NT2/D1 (cell line): ENCODE measurements at places on chromosomes 5 and 9.

GRCh38 chr9:18708429-18708828, 234.5 kb downstream of the ADAMTSL1 start:
- DNase-seq = no peak

DNA sequence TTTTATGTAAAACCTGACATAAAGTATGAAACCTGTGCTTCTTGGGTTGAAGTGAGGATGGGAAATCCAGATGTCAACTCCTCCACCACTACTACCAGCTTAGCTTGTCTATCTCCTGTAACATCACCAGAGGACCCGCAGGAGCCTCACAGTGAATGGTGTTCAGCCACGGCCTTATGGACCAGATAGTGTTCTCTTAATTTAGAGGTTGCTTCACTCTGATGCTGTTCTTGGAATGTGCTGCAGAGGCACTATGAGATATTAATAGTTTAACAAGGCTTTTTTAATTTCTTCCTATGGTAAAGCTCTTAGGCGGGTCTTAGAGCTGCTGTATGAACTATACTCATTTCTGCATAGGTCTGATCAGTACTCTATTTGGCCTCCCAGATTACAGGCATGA, 27.9 kb downstream of the NFX1 start:
- no peak for DNase-seq

DNA sequence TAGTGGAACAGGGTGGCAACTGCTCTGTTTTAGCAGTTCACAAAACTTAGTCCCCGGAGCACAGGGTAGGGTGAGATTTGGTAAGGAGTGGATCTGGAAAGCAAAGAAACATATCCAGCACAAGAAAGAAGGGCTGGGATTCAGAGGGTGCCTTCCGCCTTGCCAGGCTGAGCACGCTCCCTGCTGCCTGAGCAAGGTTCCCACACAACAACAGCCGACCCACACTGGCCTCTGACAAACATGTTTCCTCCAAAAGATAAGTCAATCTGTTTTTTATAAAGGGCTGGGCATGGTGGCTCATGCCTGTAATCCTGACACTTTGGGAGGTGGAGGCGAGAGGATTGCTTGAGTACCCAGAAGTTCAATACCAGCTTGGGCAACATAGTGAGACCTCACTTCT, 45.8 kb downstream of the RAB3C start:
- DNase-seq = no peak

DNA sequence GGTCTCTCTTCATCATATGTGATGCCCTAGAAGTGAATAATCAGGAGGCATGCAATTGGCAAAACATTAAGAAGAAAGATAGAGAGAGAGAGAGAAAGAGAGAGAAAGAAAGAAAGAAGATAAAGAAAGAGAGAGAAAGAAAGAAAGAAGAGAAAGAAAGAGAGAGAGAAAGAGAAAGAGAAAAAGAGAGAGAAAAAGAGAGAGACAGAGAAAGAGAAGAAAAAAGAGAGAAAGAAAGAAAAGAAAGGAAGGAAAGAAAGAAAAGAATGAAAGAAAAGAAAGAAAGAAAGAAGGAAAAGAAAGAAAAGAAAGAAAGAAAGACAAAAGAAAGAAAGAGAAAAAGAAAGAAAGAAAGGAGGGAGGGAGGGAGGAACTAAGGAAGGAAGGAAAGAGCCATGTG, 318.9 kb downstream of the ICE1 start:
- DNase-seq = no peak

DNA sequence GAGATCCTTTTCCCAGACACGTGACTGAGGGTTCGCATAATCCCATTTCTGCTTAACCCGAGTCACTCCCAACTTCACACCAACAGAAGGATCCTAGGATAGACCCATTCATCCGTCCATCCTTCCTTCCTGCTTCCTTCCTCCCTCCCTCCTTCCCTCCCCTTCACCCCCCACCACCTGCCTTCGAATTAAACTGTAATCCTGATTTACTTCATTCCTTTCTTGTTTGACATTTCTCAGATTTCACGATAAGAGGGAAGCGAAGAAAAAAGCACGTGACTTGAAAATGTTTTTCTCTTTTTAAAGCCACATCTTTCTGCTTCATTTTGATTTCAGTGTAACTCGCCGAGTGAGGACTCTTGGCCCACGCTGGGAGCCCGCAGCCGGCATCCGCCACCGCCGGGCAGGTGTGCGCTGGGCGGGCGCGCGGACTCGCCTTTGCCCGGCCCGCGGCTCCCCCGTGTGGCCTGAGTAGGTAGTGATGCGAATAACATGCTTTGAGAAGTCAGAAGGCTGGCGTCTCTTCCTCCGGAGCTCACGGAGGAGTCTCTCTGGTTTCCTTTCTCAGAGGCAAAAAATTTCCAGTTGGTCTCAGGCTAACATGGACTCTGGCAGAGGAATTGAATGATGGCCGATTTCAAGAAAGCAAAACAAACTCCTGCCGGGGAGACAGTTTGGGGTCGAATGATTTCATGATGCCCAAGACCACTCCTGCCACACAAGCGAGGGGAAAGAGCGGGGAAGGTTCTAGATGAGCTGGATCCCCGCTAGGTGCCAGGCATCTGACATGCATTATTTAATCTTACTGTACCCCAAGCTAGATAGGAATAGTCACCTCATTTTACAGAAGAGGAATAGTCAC, 117.7 kb downstream of the SLC12A2 start:
- peak; percentile 40 for DNase-seq
